Stimulated activated CD8-positive, alpha-beta memory T cell treated with anti-CD3 and anti-CD28 coated beads, Interleukin-4, amount 100 ng/mL, for 1 hour (primary cell): ENCODE measurements at places on chromosomes 6 and 20.

- no peak for DNase-seq
These were observed 17.4 kb downstream of the RSPH4A start for GRCh38 chr6:116633685-116634084.

GRCh38 chr6:122713138-122713537, 66.4 kb upstream of the FABP7 start:
- DNase-seq = no peak

GRCh38 chr6:129513471-129513870, 196.5 kb downstream of the ARHGAP18 start:
- no peak for DNase-seq

- no peak for DNase-seq
These were observed 55.2 kb downstream of the PTPN1 start for GRCh38 chr20:50565383-50565782.
